ENCODE measurements at places on chromosomes 16 and 17.
A peak's percentile ranks its signal among the peaks of the same experiment; 100 is the strongest.

DNA sequence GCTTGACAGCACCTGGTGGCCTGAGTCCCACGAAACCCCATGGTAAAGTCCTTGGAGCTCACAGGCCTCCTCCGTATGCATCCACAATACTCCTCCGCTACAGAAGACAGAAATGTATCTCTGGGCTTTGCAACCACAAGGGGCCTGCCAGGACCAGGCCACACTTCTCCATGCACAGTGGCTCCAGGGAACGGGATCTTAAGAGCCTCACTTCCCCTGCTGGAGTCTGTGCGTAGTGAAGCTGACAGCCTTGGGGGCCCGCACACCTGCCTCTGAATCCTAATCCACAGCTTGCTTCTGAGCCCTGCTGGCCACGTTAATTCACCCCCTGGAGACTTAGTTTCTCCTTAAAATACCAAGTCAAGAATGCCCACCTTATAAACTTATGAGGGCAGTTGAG lies 125.7 kb downstream of the COPRS start:
- no peak for DNase-seq

DNA sequence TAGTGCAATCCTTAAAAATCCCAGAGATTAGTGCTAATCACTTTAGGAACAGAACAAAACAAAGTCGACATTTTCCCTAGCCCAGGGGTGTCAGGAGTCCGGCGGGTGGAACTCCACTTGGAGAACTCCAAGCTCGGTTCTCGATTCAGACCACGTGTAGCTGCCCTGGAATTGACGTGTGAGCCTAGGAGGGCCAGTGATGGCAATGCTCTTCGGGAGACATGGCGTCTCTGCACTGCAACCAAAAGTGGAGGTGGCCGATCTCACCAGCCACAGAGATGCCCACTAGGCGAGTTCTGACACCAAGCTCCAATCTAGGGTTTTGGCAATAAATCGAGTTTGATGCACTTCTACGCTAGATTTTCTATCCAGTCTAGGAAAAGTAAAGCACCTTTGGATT lies 17.6 kb downstream of the MAP1LC3B start:
- DNase-seq, result no peak

- no peak for DNase-seq
These were observed 328 bp downstream of the LLGL1 start for GRCh38 chr17:18225642-18226283.

GRCh38 chr17:66337866-66338485 lies 35.6 kb downstream of the PRKCA start:
- DNase-seq, result no peak

- no peak for DNase-seq
These were observed 159.5 kb upstream of the RPL38 start for GRCh38 chr17:74043976-74044375.

DNA sequence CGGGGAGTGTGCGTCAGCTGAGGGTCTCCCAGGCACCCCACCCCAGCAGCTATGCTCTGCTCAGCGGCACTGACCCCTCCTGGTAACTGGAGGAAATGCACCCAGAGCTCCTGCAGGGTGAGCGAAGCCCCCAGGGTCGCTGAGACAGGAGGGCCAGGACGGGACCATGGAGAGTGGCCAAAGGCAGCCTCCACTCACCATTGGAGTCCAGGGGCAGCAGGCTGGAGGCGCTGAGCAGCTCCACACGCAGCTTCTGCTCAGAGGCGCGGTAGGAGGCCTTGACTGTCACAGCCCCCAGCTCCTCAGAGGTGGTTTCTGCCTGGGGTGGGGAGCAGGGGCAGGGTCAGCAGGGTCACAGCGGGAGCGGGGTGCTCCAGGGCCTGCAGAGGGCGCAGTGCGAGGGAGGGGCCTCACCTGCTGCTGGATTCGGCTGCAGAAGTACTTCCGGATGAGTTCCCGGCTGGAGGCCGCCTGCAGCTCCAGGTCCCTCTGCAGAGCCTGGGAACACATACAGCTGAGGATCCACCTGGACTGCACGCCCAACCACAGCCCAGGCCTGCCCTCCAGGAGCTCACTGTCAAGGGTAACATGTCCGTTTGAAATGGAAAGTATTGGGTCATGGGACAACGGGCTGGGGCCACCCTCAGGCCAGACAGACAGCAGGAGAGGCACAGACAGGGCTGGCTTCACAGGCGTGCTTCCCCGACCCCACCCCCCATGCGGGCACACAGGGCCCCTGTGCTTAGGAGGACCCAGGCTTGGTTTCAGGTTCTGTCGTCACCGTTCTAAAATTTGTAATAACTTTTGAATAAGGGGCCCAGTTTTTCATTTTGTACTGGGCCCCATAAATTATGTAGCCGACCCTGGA lies 13.8 kb downstream of the UNC13D start:
- no peak for DNase-seq

DNA sequence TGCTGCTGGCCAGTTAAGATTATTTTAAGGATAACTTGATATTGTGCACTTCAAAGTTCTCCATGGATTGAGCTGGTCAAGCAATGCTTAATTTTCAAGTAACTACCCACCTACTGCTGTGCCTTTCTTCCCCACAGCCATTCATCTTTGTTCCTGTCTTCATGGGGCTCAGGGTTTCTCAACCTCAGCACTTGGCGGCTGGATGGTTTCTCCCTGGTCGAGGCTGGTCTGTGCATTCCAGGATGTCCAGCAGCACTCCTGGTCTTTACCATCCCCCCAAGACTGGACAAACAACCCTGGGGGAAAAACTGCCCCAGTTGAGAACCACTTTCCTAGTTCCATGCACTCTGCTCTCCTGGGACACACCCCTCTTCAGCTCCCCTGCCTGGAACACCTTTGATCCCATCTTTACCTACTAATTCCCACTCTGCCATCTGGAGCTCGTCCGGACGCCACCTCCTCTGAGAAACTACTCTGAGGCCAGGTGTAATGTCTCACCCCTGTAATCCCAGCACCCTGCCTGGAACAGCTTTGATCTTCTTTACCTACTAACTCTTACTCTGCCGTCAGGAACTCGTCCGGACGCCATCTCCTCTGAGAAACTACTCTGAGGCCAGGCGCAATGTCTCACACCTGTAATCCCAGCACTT lies 81.5 kb downstream of the NXN start:
- DNase-seq, result no peak

GRCh38 chr17:77274096-77274845 lies 133.5 kb downstream of the SEC14L1 start:
- DNase-seq, result no peak

DNA sequence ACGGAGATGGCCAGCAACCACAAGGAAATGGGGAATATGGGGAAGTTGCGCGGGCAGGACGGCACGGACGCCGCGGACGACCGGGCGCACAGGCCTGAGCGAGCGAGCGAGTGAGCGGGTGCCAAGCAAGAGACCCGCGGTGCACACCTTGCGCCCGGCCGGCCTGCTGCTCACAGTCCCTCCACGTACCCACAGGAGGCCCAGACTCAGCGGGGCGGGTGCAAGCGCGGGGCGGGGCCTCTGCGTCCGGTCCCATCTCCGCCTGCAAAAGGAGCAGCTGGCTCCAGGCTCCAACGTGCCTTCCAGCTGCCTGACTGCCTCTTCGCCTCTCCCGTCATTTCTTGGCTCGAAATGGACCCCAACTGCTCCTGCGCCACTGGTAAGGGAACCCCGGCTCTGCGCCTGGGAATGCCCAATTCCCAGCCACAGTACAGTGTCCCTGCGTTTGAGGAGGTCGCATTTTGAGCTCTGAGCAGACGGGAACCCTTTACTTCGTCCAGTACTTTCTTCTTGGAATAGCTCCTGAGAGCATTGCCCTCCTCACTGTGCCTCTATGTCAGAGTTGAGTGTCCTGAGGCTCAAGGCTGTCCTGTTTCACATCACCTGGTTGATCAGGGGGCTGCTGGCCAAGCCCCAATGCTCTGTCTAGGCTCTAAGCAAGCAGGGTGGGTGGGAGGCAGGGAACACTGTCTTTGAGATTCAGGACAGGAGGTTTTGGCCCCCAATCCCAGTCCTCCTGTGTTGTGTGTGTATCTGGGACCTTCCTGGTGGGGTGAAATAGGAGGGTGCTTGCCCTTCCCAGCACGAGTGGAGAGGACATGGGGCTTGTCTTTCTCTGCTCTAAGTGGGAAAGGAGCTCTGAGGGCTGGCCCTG lies 8.1 kb upstream of the MT1E start:
- peak; percentile 33 for DNase-seq

GRCh38 chr16:70725024-70725911 lies 39.4 kb upstream of the MTSS2 start:
- DNase-seq, result no peak

DNA sequence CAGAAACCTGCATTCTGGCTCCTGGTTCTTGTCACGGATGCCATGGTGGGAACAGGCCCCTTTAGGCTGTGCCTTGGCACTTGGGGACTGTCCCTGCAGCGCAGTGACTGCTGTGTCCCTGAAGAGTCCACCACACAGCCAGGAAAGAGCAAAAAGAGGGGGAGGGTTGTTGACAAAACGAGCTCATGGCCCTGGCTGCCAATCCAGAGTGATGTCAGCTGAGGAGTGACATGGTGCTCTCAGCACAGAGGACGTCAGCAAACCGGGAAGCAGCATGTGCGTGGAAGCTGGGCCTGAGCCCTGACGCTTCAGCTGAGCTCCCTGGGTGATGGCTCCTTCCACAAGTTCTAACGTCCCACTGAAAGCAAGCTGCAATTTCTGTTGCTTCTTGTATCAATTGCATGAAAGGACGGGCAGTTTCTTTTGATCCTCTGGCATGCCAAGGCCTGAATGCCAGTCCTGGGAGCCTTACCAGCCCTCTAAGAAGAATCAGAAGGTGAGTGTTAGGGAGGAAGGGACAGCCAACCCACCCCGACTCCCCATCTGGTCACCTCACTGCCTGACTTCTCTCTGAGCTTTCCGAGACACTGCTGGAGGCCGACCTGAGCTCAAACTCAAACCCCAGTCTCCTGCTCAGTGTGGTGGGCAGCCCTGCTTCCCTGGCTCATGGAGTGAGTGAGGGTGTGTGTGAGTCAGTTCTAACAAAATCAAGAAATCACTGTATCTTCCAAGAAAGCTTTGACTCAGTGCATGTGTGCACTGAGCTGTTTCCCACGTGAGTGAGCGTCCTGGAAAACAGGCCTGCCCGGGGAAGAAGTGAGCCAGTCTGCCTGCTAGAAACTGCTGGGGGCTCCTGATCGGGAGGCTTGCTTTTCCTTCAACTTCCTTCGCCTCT lies 14.7 kb upstream of the WNT3 start:
- DNase-seq, result no peak

DNA sequence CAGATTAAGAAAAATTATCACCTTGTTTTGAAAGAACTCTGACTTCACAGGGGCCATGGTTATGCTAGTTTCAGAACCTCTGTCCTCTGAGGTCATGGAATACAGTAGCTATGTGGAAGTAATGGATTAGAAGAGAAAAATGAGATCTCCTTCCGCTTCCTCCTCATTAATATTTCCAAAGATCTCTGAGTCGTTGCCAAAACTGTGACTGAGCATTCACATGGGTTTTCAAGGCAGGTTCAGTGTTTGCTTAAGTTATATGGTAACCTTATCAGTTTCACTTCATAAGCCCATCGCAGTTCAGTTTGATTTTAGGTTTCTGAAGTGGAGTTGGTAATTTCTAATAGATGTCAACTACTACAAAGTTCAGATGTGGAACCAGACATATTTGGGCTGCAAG lies 321.2 kb upstream of the SOX9 start:
- DNase-seq, result no peak

- DNase-seq, result peak; percentile 38
These were observed 24.4 kb downstream of the SREBF1 start for GRCh38 chr17:17812211-17813054.

DNA sequence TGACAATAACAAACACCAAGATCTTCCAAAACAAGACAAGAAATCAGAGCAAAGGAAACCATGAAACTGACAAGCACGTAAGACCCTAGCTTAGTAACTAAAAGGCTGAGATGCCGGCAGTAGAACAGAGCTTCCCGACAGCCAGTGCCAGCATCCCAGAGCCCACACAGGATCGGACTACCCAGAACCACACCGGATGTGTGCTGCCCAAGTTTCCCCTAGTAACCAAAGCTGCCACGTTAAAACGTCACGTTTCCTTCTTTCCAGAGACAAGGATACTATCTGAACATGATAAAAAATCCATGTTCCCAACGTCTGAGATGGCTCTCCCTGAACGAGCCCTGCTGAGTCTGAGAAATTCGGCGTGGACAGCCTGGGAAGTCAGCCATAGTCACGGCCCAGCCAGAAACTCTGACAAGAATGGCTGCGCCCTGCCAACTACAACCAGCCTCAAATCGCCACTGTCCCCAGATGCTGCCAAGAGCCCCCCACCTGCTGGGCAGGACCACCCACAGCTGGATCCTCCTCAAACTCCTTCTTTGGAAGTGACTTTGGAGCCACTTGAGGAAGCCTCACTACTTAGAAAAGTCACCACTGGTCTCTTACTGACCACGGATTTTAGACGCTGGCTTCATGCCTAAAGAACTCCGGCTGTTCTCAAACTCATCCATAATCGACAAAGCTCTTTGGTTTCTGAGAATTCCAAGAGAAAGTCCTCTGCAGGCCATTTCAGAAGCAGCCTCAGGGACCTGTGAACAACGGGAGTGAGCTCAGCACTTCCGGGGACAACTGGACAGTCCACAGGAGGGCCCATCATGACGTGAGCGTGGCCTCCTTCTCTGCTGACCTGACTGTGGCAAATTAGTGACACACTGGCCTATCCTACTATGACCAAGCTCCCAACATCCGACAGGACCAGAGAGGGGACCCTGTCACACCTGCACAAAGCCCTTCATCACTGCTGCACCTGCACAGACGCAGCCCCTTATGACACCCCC lies 16.7 kb downstream of the CCDC57 start:
- DNase-seq, result no peak

GRCh38 chr16:73280388-73280787 lies 232.5 kb upstream of the ZFHX3 start:
- DNase-seq, result no peak

- DNase-seq, result no peak
These were observed 29.7 kb downstream of the STAT5B start for GRCh38 chr17:42246515-42246914.

DNA sequence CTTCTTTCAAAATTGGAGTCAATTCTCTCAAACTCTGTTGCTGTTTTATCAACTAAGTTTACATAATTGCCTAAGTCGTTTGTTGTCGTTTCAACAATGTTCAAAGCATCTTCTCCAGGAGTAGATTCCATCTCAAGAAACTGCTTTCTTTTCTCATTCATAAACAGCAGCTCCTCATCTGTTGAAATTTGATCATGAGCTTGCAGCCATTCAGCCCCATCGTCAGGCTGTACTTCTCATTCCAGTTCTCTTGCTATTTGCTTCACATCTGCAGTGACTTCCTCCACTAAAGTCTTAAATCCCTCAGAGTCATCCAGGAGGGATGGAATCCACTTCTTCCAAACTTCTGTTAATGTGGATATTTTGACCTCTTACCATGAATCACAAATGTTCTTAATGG lies 230.6 kb downstream of the IRF8 start:
- DNase-seq, result no peak

- DNase-seq, result no peak
These were observed 15.4 kb downstream of the PHF12 start for GRCh38 chr17:28935744-28936460.

All from activated CD4-positive, alpha-beta T cell treated with anti-CD3 and anti-CD28 coated beads, Interleukin-2, amount 50 U/mL, for 24 hours (primary cell).